Gastroesophageal sphincter (tissue), 4 donors: ENCODE measurements at places on chromosomes 16 and 17. TPM values are rescaled to one million over a fixed set of nuclear protein-coding genes. Genes with fewer than 3 reads are reported as not detected.

The TTLL6 gene
- total RNA-seq, result not detected

GRCh38 chr16:9820476-9821246 lies 361.6 kb downstream of the GRIN2A start:
- ATAC-seq, result no peak

- ATAC-seq, result no peak
Observed at GRCh38 chr16:9650284-9650683, 531.9 kb downstream of the GRIN2A start.

DNA sequence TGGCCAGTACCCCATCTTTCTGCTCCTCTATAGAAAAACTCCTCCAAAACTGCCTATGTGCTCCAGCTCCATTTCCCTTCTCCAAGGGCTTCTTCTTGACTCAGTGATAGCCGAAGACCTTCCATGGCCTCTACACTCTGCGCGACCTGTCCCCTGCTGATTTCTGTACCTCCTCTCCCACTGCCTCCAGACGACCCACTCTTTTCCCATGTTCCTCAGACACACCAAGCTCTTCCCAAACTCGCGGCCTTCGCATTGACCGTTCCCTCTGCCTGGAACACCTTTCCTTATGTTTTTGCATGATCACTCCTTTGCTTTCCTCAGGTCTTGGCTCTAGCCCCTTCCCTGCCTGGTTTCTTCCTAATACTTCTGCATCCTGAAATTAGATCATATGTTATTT lies 255.6 kb upstream of the SDK2 start:
- ATAC-seq, result no peak

GRCh38 chr17:7502987-7503386 lies 18.8 kb downstream of the POLR2A start:
- ATAC-seq, result no peak
